ENCODE measurements at places on chromosomes 16 and 17.

GRCh38 chr17:73595931-73596330 lies 48.3 kb downstream of the SDK2 start:
- DNase-seq = no peak

DNA sequence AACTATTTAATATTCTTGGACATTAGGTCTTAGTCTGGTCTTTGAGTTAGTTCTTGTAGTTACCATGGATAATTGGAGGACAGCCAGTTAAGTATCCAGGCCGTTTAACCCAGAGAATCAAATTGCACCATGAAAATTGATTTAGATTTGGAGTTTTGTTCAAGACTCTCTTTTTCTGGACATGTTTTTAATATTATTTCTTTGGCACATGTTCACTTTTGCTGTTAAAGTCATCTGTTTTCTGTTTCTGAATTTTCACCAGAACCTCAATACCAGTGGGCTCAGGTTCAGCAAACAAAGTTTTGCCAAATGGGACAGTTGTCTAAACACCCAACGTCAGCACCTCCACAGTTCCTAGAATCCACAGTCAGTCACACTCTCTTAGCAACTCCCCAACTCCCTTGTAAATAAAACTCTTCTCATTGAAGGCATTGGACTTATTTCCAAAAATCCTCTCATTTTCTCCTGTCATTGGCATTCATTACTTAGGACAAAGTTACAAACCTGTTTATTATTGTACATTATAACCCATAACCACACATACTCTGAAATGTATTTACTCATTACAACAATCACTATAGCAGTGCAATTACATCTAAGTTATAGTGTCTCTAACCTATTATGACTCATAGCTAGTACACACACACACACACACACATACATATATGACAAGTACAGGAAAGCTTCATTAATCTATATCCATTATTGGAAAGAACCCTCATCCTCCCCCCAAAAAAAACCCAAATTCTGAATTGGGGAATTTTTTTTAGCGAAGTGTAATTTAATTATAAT lies 33.5 kb upstream of the DNAH9 start:
- DNase-seq = no peak

DNA sequence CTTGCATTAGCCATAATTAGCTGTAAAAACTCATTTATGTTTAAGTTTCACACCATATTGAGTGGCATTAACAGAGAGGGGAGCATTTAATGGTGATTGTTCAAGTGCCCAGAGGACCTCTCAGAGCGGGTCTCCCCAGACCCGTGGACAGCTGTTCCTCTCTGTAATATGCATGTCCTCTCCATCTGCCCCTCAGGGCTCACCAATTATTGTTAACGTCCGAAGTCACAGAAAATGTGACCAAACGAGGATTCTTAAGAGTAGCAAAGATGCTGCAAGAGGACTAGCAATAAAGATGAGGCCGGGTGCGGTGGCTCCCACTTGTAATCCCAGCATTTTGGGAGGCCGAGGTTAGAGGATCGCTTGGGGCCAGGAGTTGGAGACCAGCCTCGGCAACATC lies 130.2 kb downstream of the CPPED1 start:
- DNase-seq = no peak

DNA sequence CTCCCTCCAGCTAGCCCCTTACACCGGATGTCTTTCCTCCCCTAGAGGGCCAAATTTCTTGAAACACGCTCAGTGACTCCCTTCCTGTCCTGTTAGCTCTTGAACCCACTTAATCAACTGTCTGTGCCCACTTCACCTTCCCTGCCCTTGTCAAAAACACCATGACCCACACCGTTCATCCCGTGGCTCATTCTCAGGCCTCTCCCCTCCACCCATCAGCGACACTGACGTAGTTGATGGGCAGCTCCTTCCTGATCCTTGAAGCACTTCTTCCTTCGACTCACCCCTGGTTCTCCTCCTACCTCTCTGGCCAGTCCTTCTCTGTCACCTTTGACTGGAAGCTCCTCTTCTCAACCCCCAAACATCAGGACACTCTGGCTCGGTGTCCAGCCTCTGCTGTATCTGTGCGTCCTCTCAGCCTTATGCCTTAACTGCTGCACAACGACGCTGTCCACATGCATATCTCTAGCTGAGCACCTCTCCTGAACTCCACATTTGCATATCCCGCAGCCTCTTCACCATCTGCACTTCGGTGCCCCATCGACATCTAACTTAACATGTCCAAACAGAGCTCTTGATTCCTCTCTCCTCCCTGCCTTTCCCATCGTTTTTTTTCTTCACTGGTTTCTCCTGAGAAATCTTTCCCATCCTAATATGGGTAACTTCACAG lies 39.3 kb upstream of the CCDC182 start:
- no peak for DNase-seq

DNA sequence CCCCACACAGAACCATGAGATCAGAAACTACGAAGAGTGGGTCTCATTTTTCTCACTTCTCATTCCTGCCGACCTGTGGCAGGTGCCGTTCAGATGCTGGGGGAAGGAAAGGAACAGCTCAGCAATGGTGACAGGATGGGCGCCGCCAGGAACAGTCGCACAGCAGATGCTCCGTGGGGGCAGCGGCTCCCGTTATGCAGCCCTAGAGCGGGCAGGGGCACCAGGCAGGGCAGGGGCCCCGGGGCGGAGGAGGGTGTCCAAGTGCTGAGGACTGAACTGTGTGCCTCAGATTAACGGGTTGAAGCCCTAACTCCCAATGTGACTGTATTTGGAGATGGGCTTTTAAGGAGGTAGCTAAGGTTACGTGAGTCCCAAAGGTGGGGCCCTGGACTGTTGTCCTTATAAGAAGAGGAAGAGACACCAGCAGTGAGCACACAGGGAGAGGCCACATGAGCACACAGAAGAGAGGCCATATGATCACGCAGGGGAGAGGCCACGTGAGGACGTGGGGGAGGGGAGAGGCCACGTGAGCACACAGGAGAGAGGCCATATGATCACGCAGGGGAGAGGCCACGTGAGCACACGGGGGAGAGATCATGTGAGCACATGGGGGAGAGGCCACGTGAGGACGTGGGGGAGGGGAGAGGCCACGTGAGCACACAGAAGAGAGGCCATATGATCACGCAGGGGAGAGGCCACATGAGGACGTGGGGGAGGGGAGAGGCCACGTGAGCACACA lies 95.7 kb upstream of the METRNL start:
- DNase-seq = no peak

DNA sequence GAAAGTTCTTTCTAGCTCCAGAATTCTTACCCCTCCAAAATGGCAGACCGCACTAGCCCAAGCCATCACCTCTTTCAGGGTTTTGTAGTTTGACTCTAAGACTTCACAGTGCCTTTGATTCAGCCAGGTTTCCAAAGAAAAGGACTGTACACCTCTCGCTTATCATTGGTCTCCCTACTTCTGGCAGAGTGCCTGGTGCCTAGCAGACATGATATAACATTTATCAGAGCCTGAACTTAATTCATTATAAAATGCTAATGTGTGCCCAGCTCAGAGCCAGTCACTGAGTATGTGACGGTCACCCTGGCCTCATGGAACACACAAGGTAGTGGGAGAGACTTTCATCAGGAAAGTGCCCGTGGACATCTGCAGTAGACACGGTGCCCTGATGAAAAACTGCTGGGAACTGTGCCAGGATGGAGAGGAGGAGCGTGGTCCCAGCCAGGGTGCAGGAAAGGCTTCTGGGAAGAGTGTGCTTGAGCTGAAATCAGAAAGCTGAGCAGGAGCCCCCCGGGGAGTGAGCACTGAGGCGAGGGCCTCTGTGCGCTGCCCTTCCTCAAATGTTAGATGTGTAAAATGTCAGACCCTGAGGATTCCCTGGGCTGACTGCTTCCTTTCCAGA lies 34.3 kb upstream of the LGALS9 start:
- DNase-seq = no peak

Data from activated CD4-positive, alpha-beta T cell treated with anti-CD3 and anti-CD28 coated beads, Interleukin-2, amount 50 U/mL, for 24 hours (primary cell).